ENCODE measurements at places on chromosomes 13 and 19. TPM values are rescaled to one million over a fixed set of nuclear protein-coding genes. Genes with fewer than 3 reads are reported as not detected.

The CBY2 gene
- total RNA-seq, result not detected

The C19orf33 gene
- total RNA-seq, result 0.77 TPM

The COX6B2 gene
- not detected for total RNA-seq

The ZNF547 gene
- 1.8 TPM for total RNA-seq

The SHKBP1 gene
- total RNA-seq, result 53.3 TPM

The CACNA1A gene
- total RNA-seq, result 6.8 TPM

GRCh38 chr19:13884726-13885591 lies 8.0 kb downstream of the NANOS3 start:
- H3K4me1 ChIP-seq, result peaks cover 19% of the 10 kb centered on the region
- no peak overlapping the region for H3K4me3 ChIP-seq
- no peak for DNase-seq
- no peak overlapping the region for H3K27ac ChIP-seq
- no peaks in the 10 kb centered on the region for H3K36me3 ChIP-seq

DNA sequence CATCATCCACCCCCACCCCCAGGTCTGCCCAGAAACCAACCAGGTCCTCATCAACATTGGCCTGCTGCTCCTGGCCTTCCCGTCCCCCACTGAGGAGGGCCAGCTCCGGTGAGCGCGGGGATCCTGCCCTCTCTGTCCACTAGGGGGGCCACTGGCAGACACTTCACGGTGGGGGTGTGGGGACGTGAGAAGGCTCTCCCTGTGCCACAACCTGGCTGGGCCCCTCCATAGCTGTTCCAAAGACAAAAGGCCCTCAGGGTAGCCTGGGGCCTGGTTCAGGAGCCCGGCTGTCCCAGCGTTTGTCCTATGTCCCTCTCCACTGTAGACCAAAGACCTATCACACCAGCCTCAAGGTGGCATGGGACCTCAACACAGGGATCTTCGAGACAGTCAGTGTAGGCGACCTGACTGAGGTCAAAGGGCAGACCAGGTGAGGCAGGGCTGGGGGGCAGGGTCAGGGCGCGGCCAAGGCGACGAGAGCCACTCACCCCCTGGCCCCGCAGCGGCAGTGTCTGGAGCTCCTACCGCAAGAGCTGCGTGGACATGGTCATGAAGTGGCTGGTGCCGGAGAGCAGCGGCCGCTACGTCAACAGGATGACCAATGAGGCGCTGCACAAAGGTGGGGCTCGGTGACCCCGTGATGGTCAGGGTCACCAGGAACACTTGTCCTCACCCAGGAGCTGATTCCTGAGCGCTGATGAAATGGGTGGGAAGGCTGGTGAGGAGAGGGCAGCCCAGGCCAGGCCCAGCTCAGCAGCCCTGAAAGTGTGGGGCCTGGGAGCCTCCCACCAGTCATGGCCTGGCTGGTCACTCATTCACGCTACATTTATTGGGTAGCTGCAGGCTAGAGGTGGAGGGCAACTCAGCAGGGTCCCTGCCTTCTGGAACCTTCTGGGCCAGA lies 7.9 kb downstream of the DCAF15 start:
- peaks cover 16% of the 10 kb centered on the region for H3K27me3 ChIP-seq
- H3K36me3 ChIP-seq, result peaks cover 21% of the 10 kb centered on the region
- no peak overlapping the region for H3K4me3 ChIP-seq
- H3K4me1 ChIP-seq, result no peaks in the 10 kb centered on the region
- DNase-seq, result no peak
- no peak overlapping the region for H3K27ac ChIP-seq

DNA sequence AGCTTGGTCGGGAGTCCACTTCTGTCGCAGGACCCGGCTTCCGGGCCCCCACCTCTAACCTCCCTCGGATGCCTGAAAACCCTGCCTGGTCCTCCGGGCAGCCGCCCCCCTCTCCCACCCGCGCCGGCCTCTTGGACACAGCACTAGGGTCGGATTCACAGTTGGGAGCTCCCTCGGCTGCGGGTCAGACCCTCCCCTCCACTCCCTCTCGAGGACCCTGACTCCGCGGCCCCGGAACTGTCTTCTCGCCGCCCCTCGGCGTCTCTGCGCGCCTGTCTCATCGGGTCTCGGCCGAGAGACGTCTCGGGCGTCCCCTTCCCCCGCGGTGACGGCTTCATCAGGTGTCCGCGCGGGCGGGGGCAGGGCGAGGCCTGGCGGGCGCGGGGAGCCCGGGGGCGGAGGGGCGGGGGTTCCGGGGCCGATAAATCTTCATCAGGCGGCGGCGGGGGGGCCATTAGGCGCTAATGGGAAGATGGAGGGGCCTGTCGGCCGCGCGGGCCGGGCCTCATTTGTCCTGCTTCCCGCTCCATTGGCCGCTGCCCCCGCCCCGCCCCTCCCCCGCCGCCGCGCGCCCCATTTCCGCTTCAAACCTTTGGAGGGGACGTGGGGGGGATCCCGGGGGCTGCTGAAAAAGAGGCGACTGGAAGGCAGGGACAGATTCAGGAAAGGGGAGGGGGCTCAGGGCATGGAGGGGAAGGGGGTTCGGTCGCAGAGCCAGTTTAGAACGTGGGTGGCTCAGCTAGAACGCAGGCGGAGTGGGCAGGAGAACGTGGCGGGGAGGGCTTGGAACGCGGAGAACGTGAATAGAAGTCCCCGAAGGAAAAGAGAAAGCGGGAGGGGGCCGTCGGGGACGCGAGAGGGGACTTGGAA lies 11.8 kb upstream of the ERFL start:
- H3K36me3 ChIP-seq, result no peaks in the 10 kb centered on the region
- H3K27me3 ChIP-seq, result peaks cover 57% of the 10 kb centered on the region
- peak overlapping the region; percentile 32 for H3K4me3 ChIP-seq
- no peak for DNase-seq
- H3K4me1 ChIP-seq, result no peaks in the 10 kb centered on the region

DNA sequence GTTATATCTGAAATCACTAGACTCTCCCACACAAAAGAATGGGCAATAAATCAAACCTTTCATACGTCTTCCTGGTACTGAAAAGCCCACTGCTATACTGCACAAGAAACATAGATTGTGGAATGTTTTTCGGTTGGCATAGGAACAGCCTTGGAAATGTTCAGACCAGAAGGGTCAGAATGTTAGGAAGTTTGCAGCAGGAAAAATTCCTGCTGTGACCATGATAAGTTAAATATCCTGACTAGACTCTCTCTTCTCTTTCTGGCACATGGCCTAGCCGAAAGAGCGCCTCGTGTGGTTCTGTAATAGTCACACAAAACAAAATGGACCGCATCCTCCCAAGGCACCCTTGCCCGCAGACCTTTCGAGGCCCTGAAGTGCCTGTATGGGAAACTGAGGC lies 427.2 kb downstream of the COG6 start:
- peaks cover 3% of the 10 kb centered on the region for H3K4me1 ChIP-seq
- no peak for DNase-seq
- no peak overlapping the region for H3K27ac ChIP-seq
- no peaks in the 10 kb centered on the region for H3K36me3 ChIP-seq
- no peak overlapping the region for H3K4me3 ChIP-seq

DNA sequence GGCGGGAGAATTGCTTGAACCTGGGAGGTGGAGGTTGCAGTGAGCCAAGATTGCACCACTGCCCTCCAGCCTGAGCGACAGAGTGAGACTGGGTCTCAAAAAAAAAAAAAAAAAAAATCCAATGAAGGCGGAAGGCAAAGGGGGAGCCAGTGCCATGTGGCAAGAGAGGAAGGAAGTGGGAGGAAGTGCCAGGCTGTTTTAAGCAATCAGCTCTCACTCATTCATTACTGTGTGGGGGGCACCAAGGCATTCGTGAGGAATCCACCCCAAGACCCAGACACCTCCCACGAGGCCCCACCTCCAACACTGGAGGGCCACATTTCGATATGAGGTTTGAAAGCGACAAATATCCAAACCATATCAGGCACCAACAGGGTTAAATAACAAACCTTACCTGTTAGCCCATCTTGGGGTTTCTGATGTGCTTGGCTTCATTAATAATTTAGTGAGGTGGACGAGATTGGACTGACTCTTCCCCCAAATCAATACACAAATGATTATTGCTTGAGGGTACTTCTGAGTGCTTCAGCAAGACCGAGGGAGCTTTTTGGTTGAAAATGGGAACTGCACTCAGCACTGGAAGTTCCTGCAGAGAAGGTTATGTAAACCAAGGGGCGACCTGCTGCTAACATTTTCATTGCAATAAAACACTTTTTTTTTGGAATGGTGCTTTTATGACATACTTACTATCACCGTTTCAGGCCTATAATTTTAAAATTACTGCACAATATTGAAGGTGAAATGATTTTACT lies 7.5 kb upstream of the LRP3 start:
- no peaks in the 10 kb centered on the region for H3K4me1 ChIP-seq
- no peak overlapping the region for H3K27ac ChIP-seq
- no peak for DNase-seq
- H3K4me3 ChIP-seq, result no peak overlapping the region
- no peaks in the 10 kb centered on the region for H3K36me3 ChIP-seq
- no peaks in the 10 kb centered on the region for H3K27me3 ChIP-seq

DNA sequence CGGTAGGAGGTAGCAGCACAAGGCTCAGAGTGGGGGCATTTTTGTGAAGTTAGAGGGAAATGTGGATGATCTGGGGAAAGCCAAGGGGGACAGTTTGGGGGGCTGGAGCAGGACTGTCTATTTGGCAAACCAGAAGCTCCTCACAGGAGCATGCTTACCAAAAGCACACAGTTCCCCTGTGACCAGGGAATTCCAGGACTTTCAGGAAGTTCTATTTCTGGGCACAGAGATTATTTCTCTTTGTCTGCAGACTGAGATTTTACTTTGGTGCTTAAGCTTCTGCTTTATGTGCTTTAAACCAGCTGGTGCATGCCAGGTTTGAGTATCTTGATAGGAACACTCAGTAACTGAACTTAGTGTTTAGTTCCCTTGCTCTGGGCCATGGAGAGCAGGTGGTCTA lies 525.3 kb downstream of the DIAPH3 start:
- no peak overlapping the region for H3K4me3 ChIP-seq
- peak overlapping the region; percentile 76 for H3K27ac ChIP-seq
- H3K4me1 ChIP-seq, result peaks cover 25% of the 10 kb centered on the region
- no peak for DNase-seq
- no peaks in the 10 kb centered on the region for H3K36me3 ChIP-seq

DNA sequence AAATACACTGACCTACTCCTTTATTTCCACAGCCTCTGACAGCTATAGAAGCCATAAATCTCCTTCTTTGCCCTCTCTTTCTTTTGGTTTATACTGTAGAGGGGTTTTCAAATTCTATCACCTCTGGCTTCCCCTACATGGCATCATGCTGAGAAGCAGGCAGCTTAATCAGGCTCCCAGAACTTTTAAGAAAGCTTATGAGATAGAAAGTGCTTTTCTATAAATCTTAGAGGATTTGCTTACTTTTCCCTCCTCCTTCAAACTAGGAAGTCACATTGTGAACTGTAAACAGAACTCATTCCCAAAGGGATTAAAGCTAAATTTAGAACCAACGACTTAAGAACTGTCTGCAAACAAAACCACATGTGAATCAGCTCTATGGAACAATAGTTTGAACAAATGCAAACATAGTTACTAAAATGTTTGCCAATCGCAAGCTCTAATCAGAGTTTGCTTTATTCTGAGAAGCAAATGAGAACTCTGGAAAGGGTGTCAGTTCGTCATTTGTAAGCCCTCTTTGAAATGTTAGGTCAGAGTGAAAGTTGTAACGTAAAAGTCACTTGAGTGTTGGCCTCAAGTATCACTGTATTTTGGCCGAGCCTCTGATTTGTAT lies 344.1 kb downstream of the RFC3 start:
- H3K4me1 ChIP-seq, result peaks cover 8% of the 10 kb centered on the region
- H3K27me3 ChIP-seq, result no peaks in the 10 kb centered on the region
- H3K27ac ChIP-seq, result peak overlapping the region; percentile 5

GRCh38 chr19:4970558-4971423 lies 1.9 kb downstream of the KDM4B start:
- H3K4me3 ChIP-seq, result peak overlapping the region; percentile 95
- DNase-seq, result peak; percentile 43
- H3K27ac ChIP-seq, result peak overlapping the region; percentile 81
- H3K36me3 ChIP-seq, result no peaks in the 10 kb centered on the region
- H3K27me3 ChIP-seq, result no peaks in the 10 kb centered on the region

DNA sequence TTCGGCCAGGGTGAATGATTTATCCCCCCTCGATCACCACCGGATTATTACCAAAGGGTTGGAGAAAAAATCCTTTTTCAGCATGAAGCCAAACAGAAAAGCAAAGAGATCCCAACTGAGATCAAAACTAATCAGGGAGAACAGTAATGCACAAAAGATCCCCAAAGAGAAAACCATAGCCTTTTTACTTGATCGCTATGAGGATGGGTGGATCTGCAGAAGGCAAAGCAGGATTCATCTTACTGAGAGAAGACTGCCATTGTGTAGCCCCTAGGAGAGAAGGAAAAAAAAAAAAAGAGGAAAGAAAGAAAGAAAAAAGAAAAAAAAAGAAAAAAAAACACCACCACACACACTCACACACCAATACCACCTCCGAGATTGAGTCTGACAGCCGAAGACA lies at the start of gene FGF14:
FGF14 (minus strand) TSS at position 283 of the 400 bp plus-strand sequence.
- H3K27ac ChIP-seq, result no peak within 1 kb of the TSS
- H3K4me3 ChIP-seq, result peak within 1 kb of the TSS; percentile 22
- peaks cover 84% of the 10 kb centered on the region for H3K27me3 ChIP-seq
- no peaks in the 10 kb centered on the region for H3K36me3 ChIP-seq
- peaks cover 4% of the 10 kb centered on the region for H3K4me1 ChIP-seq
- no peak for DNase-seq

GRCh38 chr19:35383536-35383935 lies 12.7 kb downstream of the GPR42 start:
- H3K27me3 ChIP-seq, result no peaks in the 10 kb centered on the region
- no peak overlapping the region for H3K27ac ChIP-seq
- H3K36me3 ChIP-seq, result no peaks in the 10 kb centered on the region
- H3K4me1 ChIP-seq, result peaks cover 25% of the 10 kb centered on the region
- DNase-seq, result no peak
- H3K4me3 ChIP-seq, result no peak overlapping the region

- H3K4me1 ChIP-seq, result no peaks in the 10 kb centered on the region
- no peak overlapping the region for H3K27ac ChIP-seq
- no peaks in the 10 kb centered on the region for H3K36me3 ChIP-seq
- no peaks in the 10 kb centered on the region for H3K27me3 ChIP-seq
Observed at GRCh38 chr13:34025746-34026145, 207.8 kb downstream of the RFC3 start.

- no peak for DNase-seq
- H3K4me1 ChIP-seq, result no peaks in the 10 kb centered on the region
- no peak overlapping the region for H3K27ac ChIP-seq
Observed at GRCh38 chr13:66774046-66774445, 456.1 kb downstream of the PCDH9 start.

DNA sequence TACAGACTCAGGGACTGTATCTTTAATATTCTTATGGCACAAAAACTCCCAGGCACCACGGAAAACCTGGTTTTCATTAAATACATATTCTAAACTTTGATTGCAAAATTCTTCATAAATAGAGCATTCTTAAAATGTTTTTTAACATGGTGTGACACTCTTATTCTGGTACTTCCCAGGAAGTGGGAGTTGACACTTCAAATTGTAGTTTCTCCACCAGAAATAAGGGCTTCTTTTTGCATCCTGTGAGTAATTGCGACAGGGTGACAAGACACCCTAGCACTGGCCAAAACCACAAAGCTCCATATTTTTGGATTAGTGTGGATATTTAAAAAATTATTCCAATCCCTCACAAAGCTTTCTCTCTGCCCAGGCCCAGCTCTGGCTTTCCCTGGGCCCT lies 43.6 kb upstream of the MTIF3 start:
- H3K4me3 ChIP-seq, result no peak overlapping the region
- no peaks in the 10 kb centered on the region for H3K36me3 ChIP-seq
- DNase-seq, result no peak
- no peak overlapping the region for H3K27ac ChIP-seq
- no peaks in the 10 kb centered on the region for H3K4me1 ChIP-seq

- H3K4me1 ChIP-seq, result peaks cover 7% of the 10 kb centered on the region
- DNase-seq, result no peak
- no peaks in the 10 kb centered on the region for H3K36me3 ChIP-seq
- H3K27ac ChIP-seq, result no peak overlapping the region
- H3K27me3 ChIP-seq, result no peaks in the 10 kb centered on the region
Observed at GRCh38 chr13:91134803-91135184, 212.7 kb upstream of the MIR17HG start.
